ENCODE measurements at places on chromosomes 7 and 10.

- DNase-seq: no peak
Measured at GRCh38 chr7:73721377-73721817, 1.9 kb upstream of the STX1A start.

GRCh38 chr10:58275261-58275660 is 6.3 kb downstream of the CISD1 start:
- DNase-seq: no peak

- no peak for DNase-seq
Measured at GRCh38 chr7:48116043-48116442, 27.0 kb downstream of the UPP1 start.

GRCh38 chr7:27952456-27953285 is 212.7 kb downstream of the TAX1BP1 start:
- DNase-seq: no peak

GRCh38 chr7:124879103-124879502 is 50.5 kb downstream of the POT1 start:
- DNase-seq: no peak

GRCh38 chr10:125213541-125214282 is 53.3 kb upstream of the CTBP2 start:
- DNase-seq: no peak

- DNase-seq: no peak
Measured at GRCh38 chr7:24630596-24630995, 57.3 kb downstream of the PALS2 start.
